ENCODE measurements at places on chromosomes 13 and 19.

GRCh38 chr13:93926425-93926824, 553.1 kb downstream of the DCT start:
- no peak for DNase-seq

GRCh38 chr19:37698216-37698615, 21.3 kb downstream of the ZNF607 start:
- DNase-seq, result no peak

GRCh38 chr19:41802770-41803169, 6.4 kb downstream of the CEACAM3 start:
- DNase-seq, result no peak

- DNase-seq, result no peak
These were observed 304.8 kb downstream of the KLF12 start for GRCh38 chr13:73829416-73829815.

DNA sequence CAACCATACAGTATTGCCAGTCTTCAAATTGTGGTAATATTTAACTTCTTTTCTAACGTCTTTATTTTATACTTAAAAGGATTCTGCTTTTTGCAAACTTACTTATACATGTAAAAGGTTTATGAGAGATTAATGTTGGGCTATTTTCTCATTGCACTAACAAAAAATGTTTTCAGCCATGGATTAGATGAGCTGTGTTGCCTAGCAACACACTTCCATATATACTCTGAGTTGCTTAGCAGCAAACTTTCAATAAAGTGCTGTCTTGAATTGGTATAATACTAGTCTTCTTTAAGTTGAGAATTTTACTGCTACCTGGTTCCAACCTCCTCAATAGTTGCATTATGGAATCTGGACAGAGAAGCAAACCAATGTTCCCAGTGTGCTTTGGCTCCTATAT, 777.4 kb upstream of the PCDH9 start:
- DNase-seq, result no peak

DNA sequence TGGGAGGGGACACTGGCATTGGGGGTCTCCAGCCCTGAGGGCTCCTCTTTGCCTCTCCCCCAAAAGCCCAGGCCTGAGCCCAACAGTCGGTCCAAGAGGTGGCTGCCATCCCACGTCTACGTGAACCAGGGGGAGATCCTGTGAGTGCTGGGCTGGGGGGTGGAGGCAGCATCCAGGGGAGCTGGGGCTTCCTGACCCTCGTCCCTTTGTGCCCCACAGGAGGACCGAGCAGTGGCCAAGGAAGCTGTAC, 6.8 kb downstream of the PTOV1 start:
- DNase-seq, result no peak

DNA sequence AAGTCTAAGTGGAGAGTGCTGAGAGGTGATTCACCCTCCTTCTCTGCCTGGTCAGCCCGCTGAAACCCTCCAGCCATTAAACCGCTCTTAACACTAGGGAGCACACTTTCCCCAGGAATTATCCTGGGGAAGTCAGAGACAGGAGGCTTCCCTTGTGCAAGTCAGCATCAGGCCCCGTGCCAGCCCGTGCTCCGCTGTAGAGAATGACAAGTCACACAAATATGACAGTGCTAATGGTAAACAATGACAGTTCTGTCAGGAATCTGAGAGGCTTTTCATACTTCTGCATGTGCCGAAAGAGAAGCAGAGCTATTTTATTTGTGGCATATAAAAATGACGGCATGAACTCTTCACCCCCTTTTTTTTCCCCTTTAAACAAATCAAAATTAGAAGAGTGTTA, 816.9 kb upstream of the SLC10A2 start:
- peak; percentile 55 for DNase-seq

GRCh38 chr13:63161219-63161618, 1745.6 kb upstream of the PCDH20 start:
- no peak for DNase-seq

DNA sequence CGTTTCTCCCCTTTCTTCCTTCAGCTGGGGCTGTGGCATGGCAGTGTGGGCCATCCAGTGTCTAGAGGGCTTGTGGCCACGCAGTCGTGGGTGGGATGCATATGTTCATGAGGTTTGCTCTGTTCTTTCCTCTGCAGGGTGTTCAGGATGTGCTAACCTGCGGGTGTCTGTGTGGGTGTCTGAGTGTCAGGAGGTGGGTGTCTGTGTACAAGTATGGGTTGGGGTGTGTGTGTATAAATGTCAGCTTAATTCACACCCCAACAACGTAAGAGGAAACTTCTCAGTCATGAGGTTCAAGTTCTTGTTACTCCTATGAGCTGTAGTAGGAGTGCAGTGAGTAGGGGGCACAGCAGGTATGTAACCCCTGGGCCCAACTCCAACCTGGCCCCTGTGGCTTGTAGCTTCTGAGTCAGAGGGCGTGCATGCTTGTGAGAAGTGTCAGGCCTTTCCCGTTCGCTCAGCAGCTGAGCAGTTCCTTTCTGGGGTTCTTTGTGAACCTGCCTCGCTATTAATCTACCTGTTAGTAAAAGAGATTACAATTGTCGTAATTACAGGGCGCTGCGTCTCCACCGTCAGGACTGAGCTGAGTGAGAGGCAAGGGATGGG, 49.1 kb downstream of the NFIX start:
- no peak for DNase-seq

GRCh38 chr13:80134346-80134745, 206.6 kb downstream of the SPRY2 start:
- DNase-seq, result no peak

- DNase-seq, result no peak
These were observed 364.5 kb downstream of the DNAJC15 start for GRCh38 chr13:43387880-43388279.

DNA sequence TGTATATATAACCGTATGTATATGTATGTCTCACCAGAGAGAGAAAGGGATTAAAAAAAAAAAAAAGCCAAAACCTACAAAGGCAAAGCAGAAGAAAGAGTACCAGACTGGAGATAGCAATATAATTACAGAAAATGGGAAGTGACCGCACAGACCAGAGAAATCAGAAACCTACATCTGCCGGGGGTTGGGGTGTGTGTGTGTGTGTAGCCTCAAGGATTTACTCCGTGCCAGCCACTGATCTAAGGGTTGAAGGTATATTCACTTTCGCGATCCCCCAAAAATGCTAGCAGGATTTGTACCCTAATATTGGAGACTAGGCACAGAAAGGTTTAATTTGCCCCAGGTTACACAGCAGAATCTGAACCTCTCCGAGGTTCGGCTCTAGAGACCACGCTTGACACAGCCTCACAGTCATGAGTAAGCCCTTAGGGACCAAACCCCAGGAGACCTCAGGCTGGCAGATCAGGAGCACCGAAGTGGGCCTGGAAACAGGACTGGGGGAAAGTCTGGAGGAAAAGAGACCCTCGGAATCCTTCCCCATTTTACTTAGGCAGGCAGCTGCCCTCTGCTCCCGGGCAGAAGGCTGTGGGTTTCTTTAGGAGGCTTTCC, 14.8 kb downstream of the ARL11 start:
- DNase-seq, result no peak

- DNase-seq, result peak; percentile 56
These were observed 15.4 kb upstream of the NOP53 start for GRCh38 chr19:47729799-47730520.
